Activated CD4-positive, alpha-beta T cell treated with anti-CD3 and anti-CD28 coated beads, Interleukin-2, amount 50 U/mL, for 1 hour (primary cell): ENCODE measurements at places on chromosomes 3 and 15.

GRCh38 chr3:126811530-126811929 lies 107.5 kb downstream of the CHCHD6 start:
- no peak for DNase-seq

- DNase-seq: no peak
Observed at GRCh38 chr3:118412503-118412902, 622.1 kb downstream of the IGSF11 start.

DNA sequence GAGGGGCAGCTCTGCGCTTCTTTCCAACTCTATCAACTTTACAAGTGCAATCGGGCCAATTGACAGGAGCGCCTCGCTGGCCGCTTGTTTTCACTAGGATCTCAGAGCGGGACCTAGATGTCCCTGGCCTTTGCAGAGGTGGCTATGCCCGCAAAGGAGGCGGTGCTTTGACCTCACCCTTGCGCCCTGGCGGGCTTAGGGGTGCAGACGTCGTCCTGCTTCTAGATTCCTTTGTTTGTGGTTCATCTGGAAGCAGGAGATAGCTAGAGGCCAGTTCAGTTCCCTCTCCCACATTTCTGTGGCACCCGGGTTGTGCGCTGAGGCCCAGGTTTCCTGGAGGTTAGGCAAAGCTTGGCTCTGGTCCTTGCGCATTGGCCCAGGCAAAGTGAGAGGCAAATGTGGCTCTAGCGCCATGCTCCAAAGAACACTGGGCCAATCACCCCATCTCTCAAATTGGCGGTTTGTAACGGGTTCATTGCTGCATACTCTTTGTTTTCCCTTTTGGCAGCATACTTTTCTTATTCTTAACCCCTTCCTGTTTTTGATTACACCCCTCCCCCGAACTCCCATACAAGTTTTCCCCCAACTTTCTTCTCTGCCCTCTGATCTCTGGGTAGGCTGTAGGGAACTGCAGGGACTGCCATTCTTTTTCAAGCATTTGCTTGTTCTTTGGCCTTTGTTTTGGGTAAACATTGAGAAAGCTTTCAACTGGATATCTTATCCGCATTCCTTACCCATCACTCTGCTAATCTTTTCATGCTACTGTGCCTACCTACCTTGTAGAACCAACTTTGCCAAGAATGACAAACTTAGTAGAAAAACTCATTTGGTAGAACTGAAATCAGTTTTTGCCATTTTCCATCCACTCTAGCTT lies 1.4 kb downstream of the PPM1L start:
- DNase-seq: no peak

DNA sequence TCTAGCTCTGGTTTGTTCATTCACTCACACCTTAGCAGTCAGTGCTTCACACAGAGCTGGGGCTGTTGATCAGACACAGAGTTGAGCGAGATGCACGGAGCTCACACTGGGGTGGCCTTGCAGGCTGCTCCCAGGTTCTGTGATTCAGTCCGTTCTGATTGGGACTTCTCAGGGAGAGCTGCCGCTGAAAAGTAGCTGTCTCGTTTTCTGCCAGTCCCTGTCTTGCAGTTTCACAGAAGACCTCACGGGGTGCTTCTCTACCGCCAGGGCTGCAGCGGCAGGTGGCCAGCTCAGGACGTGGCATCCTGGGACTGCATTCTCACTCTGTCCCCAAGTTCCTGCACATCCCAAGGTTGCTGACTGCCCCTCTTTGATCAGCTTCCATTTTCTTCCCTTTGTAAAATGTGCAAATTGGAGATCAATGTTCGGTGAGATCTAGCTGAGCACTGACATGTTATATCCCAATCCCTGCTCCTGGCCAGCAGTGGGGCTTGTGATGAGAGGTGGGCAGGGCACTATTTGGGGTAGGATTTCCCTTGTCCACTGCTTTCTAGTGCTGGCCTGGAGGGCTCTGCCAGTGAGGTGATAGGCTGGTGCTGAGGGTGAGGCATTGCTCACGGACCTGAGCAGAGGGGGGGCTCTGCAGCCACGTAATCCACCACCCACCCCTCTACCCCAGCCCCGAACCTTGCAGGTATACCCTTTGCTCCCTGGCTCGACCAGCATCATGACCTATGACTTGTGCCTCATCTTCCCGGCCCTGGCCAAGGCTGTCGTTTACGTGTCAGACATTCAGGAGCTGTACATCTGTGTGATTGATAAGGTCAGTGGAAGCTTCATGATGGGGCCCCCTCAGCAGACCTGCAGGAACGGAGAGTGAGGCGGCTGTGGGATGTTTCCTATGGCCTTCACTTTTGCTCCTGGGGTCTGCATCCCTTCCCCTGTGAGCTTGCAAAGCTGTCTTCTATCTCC lies 5.3 kb upstream of the TXNRD3 start:
- no peak for DNase-seq

DNA sequence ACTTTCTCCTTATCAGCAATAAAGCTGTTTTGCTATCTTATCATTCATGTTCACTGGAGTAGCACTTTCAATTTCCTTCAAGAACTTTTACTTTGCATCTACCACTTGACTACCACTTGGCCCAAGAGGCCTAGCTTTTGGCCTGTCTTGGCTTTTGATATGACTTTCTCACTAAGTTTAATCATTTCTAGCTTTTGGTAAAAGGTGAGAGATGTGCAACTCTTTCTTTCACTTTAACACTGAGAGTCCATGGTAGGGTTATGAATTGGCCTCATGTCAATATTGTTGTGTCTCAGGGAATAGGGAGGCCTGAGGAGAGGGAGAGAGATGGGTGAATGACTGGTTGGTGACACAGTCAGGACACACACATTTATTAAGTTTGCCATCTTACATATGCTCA lies 31.0 kb upstream of the FAM3D start:
- DNase-seq: no peak

- no peak for DNase-seq
Observed at GRCh38 chr3:138452436-138452835, 18.0 kb downstream of the ESYT3 start.

GRCh38 chr15:41567862-41568261 lies 8.8 kb downstream of the TYRO3 start:
- no peak for DNase-seq
